Stimulated activated CD8-positive, alpha-beta memory T cell treated with anti-CD3 and anti-CD28 coated beads, Interleukin-7, amount 100 ng/mL, for 1 hour (primary cell): ENCODE measurements at places on chromosomes 11 and 22.

DNA sequence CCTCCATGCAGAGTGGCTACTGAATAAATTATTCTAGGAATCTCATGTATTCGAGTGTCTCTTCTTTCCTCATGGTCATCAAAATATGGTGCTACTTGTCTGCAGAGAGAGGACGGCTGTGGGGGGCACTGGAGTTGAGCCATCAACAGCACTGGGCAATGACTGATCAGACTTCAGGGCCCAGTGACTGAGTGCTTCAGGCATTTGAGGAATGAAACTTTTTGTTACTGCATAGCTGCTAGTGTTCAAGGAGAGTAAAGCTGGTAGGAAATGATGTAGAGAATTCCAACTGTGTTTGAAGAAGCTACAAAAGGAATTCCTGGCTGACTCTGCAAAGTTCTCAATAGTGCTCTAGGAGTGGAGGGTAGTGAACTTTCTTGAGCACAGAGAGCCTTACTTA is 277.7 kb downstream of the CADM1 start:
- DNase-seq, result no peak

DNA sequence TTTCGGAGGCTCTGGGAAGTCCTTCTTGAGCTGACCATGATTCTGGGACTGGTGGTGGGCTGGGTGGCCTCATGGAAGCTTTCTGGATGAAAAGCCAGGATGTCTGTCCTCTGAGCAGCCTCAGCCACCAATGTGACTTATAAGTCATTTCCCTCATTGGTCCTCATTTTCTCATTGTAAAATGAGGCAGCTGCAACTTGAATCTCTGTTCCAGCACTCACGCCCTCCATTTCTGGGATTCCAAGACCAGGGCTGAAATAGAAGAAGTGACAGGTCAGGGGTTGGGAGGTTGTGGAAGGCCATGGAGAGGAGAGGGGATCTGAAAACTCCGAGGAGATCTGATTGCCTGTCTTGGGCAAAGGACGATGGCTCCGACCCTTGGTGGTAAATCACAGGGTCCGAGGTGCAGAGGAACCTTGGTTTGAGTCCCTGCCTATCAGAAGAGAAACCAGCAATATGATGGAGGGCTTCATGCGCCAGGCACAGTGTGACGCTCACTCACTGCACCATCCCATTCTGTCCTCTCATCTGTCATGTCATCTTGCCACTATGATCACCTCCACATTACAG is 38.3 kb downstream of the TSPAN18 start:
- DNase-seq, result no peak

GRCh38 chr22:22166941-22167713 is 77.5 kb upstream of the VPREB1 start:
- DNase-seq, result no peak

- DNase-seq, result no peak
Observed at GRCh38 chr11:107043242-107044006, 25.1 kb upstream of the GUCY1A2 start.

DNA sequence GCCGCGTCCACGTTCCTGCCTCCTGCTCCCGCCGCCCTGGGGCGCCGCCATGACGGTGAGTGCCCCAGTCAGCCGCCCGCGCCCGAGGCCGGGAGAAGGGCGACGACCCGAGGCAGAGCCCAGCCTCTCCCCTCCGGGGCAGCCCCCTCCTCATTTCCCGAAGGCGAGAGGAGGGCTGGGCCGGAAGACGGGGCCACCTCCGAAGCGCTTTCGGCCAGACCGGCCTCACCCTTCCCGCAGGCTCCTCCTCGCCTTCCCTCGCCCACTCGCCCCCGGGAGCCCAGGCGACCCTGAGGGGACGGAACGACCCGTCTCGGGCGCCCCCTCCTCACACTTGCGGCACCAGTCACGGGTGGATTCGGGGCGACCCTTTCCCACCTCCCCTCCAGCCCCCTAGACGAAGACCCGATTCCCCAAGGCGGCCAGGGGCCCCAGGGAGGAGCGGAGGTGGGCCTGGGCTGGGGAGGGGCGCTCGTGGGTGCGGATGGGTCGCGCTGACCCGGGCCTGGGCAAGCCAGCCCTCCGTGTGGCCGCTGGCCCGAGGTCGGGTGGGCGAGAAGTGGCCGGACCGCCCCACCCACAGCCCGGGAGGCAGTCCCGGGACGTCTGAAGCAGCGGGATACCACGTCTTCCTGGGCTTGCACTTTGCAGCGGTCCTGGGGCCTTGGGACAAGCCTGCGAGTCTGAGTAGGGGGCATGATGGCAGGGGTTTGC is 49.7 kb downstream of the TRIOBP start:
- DNase-seq, result no peak

DNA sequence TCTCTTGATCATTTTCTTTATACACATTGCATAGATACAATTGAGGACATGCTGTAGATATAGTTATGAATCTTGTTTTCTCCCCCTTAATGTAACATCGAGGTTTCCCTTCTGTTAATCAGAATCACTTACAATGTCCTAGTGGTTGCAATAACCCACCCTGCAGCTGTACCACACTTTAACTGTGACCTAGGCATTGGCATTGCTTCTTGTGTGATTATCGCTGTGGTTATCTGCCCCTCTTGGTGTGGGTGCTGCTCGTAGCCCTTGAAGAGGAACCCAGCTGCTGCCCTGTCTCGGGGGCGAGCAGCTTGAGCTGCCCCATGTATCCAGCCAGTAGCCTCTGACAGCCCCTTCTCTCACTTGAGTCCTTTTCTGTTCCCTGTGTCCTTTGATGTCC is 1.5 kb downstream of the DGAT2 start:
- no peak for DNase-seq

- DNase-seq, result no peak
Observed at GRCh38 chr11:66902486-66903177, 45.8 kb downstream of the LRFN4 start.

GRCh38 chr11:132177106-132177505 is 806.7 kb downstream of the NTM start:
- no peak for DNase-seq

DNA sequence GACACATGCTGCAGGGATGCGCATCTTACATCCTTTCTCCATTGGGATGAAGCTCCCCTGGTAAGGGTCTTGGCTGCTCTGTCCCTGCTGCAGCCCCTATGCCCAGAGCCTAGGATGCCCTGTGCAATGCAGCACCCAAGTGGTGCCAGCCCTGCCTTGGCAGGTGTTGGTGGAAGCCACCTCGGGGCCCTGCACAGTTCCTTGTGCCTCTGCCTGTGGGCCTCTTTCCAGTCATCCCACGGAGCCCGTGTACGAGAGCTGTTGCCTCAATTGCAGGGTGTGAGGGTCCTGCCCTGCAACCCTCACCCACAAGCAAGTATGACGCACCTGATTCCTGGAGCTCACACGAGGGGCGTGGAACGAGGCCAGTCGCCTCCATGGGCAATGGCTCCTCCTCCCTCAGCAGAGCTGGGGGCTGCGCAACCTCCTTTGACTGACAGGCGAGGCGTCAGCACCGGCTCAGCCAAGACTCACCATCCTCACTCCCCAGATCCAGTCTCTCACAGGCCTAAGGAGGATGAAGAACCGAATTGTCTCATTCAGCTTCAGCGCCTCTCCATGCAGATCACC is 719.6 kb downstream of the BRD1 start:
- no peak for DNase-seq
